Activated CD8-positive, alpha-beta memory T cell treated with anti-CD3 and anti-CD28 coated beads, Interleukin-2, amount 10 ng/mL, durations not matched to agents 7 days and 5 days (primary cell): ENCODE measurements at places on chromosomes 5 and 9.

GRCh38 chr5:102627315-102627714 is 127.8 kb upstream of the PAM start:
- H3K36me3 ChIP-seq: no peaks in the 10 kb centered on the region
- H3K27me3 ChIP-seq: peaks cover 13% of the 10 kb centered on the region
- no peak overlapping the region for H3K27ac ChIP-seq
- no peaks in the 10 kb centered on the region for H3K4me1 ChIP-seq

GRCh38 chr9:118809160-118809625 is 560.0 kb downstream of the BRINP1 start:
- no peak overlapping the region for H3K4me3 ChIP-seq
- no peak overlapping the region for H3K27ac ChIP-seq
- DNase-seq: no peak
- H3K36me3 ChIP-seq: no peaks in the 10 kb centered on the region
- H3K4me1 ChIP-seq: no peaks in the 10 kb centered on the region

- no peaks in the 10 kb centered on the region for H3K36me3 ChIP-seq
- no peaks in the 10 kb centered on the region for H3K27me3 ChIP-seq
- no peaks in the 10 kb centered on the region for H3K4me1 ChIP-seq
Observed at GRCh38 chr5:82584631-82585030, 306.5 kb upstream of the RPS23 start.

GRCh38 chr9:87668222-87668621 is 57.7 kb upstream of the CTSL start:
- no peak overlapping the region for H3K4me3 ChIP-seq
- no peaks in the 10 kb centered on the region for H3K27me3 ChIP-seq
- DNase-seq: no peak
- H3K27ac ChIP-seq: no peak overlapping the region
- no peaks in the 10 kb centered on the region for H3K36me3 ChIP-seq

DNA sequence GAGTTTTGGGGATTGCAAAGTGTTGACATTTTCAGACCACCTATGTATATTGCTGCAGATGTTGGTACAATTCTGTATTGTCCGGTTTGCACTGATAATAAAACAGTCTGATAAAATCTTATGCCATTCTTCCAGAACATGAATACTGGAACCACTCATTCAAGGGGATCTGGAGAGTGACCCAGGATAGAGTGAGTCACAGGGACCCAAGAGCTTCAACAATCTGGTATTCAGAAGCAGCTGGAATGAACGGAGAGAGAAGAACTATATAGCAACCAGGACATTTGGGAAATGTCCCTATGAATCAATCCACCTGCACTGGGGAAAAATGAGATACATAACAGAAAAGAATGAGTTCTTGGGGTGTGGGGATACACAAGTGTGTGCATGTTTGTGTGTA is 73.3 kb downstream of the SH3TC2 start:
- H3K4me3 ChIP-seq: no peak overlapping the region
- no peak for DNase-seq
- peaks cover 3% of the 10 kb centered on the region for H3K4me1 ChIP-seq

DNA sequence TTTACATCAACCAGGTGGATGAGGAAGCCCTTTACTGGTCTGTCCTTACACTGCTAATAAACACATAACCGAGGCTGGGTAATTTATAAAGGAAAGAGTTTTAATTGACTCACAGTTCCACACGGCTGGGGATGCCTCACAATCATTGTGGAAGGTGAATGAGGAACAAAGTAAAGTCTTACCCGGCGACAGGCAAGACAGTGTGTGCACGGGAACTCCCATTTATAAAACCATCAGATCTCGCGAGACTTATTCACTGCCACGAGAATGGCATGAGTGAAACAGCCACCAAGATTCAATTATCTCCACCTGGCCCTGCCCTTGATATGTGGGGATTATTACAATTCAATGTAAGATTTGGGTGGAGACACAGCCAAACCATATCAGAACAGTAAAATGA is 67.3 kb upstream of the GRAMD2B start:
- H3K27ac ChIP-seq: no peak overlapping the region
- H3K4me3 ChIP-seq: no peak overlapping the region
- H3K27me3 ChIP-seq: peaks cover 28% of the 10 kb centered on the region
- peaks cover 18% of the 10 kb centered on the region for H3K4me1 ChIP-seq

DNA sequence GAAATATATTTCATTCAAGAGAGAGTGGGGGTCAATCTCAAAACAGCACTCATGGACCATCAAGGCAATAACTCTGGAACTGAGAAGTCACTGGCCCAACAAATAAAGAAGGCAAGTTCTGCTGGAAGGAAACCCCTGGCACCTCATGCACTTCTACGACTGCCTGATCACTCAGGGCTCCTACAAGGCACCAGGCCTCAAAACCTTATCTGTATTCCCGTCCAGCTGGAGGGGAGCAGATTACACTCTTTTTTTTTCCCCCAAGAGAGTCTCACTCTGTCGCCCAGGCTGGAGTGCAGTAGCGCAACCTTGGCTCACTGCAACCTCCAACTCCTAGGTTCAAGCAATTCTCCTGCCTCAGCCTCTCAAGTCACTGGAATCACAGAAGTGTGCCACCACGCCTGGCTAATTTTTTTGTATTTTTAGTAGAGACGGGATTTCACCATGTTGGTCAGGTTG is 49.9 kb downstream of the P4HA2 start:
- DNase-seq: no peak
- H3K4me1 ChIP-seq: peaks cover 45% of the 10 kb centered on the region
- H3K36me3 ChIP-seq: peaks cover 3% of the 10 kb centered on the region
- peak overlapping the region; percentile 49 for H3K27ac ChIP-seq
- no peak overlapping the region for H3K4me3 ChIP-seq
- no peaks in the 10 kb centered on the region for H3K27me3 ChIP-seq

GRCh38 chr5:31639481-31640411 is 815 bp downstream of the PDZD2 start:
- peaks cover 25% of the 10 kb centered on the region for H3K27me3 ChIP-seq
- no peak overlapping the region for H3K27ac ChIP-seq
- no peaks in the 10 kb centered on the region for H3K36me3 ChIP-seq
- peak overlapping the region; percentile 22 for H3K4me3 ChIP-seq

DNA sequence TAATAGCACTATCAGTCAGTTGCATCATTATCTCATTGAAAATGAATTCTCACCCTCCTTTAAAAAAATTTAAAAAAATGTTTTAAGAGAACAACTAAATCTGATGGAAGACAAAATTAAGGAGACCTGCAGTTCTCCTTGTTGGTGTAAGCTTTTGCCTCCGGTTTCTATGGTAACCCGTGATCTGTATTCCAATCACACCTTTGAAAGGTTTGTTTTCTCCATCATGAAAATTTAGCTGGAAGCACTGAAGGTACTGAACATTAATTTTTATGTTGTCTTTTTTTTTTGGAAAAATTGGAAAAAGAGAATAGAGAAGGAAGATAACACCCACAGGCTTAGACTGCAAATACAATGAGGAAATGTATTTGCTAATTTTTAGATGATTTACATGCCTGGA is 2.5 kb upstream of the BASP1 start:
- H3K27me3 ChIP-seq: peaks cover 43% of the 10 kb centered on the region
- H3K36me3 ChIP-seq: peaks cover 2% of the 10 kb centered on the region
- H3K4me3 ChIP-seq: no peak overlapping the region
- peaks cover 4% of the 10 kb centered on the region for H3K4me1 ChIP-seq

GRCh38 chr9:109815366-109815947 is 35.5 kb downstream of the PALM2AKAP2 start:
- peaks cover 11% of the 10 kb centered on the region for H3K27me3 ChIP-seq
- no peak overlapping the region for H3K4me3 ChIP-seq
- H3K4me1 ChIP-seq: peaks cover 3% of the 10 kb centered on the region
- H3K27ac ChIP-seq: no peak overlapping the region
